ENCODE measurements at places on chromosomes 7 and 10.

DNA sequence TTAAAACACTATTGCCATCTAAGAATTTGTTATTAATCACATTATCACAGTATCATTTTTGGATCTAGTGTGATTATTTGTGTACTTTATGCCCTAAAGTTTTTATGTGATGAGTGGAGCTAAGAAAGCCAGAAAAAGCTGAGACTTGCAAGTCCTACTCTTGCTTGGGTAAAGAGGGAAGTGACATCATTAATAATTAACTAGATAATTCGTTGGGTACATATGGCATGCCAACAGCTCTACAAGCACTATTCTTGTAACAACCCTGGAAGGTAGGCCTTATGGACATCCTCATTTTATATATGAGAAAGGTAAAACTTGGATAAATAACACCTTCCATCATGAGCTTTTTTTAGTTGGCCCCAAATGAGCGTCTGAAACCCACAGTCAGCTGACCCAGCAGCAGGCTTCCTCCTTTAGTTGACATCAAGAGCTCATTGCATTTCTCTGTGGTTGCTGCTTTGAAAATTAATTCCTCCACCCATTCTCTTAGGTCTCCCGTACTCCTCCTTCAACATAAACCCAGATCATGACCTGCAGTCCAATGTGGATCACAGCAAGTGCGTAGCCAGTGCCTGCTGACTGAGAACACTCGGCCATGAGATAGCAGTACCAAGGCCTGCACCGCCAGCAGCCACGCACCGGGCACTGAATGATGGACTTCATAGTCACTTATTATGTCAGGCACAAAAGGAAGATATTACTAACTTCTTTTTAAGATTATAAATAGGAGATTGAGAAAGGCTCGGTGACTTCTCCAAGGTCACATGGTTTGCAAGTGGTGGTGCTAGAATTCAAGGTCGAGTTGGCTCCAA, 292.0 kb upstream of the AOAH start:
- no peak for DNase-seq

- DNase-seq: no peak
Measured at GRCh38 chr10:21364196-21365114, 161.0 kb downstream of the SKIDA1 start.

GRCh38 chr10:63976538-63976937, 455.3 kb downstream of the REEP3 start:
- no peak for DNase-seq

GRCh38 chr7:20350518-20350951, 19.8 kb downstream of the ITGB8 start:
- no peak for DNase-seq

DNA sequence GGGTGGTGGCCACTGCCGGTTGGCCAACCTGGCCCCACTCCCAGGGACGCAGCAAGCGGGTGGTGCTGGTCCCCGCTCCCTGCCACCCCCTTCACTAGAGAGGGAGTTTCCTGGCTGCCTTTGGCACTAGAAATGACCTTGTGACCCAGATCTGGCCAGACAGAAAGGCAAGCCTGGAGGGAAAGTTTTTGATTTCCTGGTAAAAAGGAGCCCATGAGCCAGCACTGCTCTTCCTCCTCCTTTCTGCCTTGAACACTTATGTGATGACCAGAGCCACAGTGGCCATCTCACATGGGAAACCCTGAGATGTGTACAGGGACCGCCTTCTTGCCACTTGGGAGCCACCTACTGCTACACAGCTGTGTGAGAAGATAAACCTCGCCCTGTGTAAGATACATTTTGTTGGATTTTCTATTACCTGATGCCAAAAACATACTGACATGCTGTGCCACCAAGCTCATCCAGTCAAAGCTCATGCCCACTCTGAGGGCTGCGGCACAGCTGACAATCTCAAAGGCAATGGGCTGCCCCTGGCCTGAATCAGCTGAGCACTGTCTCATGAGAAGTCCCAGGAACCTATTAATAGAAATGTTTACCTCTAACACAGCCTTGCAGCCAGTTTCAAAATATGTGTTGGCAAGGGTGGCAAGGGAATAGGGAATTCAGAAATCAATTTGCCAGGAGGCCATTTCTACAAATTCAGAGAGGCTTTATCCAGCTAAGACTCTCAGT, 94.0 kb downstream of the CYTH3 start:
- no peak for DNase-seq

All from CD8-positive, alpha-beta memory T cell (primary cell).